ENCODE measurements at places on chromosomes 4 and X.

DNA sequence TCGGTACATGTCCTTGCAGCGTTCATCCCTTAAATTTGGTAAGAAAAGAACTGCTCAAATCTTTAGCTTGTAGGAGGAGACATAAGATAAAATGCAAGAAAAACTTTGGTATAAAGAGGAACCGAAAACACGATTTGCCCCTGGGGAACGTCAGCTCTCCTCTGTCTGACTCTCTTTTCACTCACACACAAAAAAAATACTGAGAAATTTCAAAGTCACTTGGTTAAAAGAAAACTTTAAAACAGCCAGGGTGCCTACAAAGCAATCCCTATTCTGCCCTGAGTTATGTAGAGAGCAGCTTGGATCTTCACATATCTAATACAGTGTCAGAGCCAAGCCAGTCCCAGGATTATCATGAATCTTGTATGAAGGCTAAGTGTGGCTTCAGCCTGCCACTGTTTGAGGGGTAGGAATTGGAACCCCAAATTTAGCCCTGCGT is 248.5 kb upstream of the CXXC4 start:
- DNase-seq, result no peak

GRCh38 chrX:11756354-11757318 is 1.4 kb upstream of the MSL3 start:
- DNase-seq, result no peak

- no peak for DNase-seq
Measured at GRCh38 chr4:87045234-87045558, 110.4 kb downstream of the AFF1 start.

- DNase-seq, result no peak
Measured at GRCh38 chr4:18880871-18881270, 859.3 kb upstream of the LCORL start.

- DNase-seq, result no peak
Measured at GRCh38 chr4:173235050-173235449, 66.4 kb downstream of the GALNT7 start.

DNA sequence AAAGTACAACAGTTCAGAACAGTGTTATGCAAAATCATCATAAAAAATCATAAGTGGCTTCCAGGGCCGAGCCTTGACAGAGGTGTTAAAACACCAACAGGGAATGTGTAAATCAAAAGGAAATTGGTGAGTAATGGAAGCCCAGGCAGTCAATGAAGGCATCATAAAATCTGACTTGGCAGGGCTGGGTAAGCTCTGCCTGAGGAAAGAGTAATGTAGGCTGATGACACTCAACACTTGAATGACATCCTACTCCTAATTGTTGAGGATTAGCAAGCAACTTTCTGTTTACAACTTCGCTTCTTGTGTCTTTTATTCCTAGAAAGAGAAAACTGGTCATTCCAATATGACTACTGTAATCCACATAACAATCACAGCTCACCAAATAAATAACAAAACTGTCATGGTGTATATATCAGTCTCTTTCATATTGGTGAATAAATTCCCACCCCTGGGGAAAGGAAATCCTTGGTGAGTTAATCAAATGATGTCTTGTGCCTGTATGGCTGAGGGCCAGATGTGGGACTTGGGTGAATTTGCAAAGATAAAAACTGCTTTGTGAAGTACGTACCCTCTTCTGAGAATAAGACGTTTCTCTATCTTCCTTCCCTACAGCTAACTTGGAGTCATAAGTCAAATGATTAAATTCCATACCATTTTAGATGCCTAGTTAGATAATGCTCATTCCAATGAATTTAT is 196.8 kb downstream of the DCHS2 start:
- no peak for DNase-seq

- no peak for DNase-seq
Measured at GRCh38 chr4:143391895-143392294, 55.2 kb downstream of the GAB1 start.

DNA sequence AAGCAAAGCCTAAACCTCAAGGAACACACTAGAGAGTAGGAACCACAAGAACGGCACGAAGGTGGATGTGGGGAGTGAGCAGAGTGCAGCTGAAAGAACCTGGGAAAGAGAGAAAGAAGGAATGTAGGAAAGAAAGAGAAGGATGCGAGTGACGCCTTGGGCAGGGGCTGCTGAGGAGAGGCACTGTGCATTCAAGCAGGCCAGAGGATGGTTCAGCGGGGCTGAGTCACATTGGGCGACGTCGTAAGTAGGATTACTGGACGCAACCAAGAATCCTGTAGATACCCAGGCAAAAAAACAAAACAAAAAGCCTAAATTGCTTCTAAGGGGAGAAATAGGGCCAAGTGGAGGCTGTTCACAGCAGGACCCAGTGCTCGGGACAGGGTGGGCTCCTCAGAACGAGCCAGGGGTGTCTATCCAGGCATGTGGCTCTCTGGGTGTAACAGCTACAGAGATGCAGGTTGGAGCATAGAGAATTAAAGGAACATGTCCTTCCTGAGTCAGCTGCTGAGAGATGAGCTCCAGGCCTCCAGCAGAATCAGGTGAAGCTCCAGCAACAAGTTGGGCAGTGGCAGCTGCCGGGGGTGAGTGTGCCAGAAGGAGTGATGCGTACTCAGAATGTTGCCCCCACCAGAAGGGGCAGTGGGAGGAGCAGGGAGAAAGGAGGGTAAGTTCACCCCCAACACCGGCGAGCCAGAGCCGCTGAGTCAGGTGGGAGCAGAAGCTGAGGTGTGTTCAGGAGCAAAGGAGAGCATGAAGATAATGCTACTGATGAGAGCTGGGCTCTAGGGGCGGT is 38.6 kb downstream of the NELFA start:
- DNase-seq, result no peak
